Kidney capillary endothelial cell (primary cell): ENCODE measurements at places on chromosomes 3 and 15.

- no peak for DNase-seq
Observed at GRCh38 chr3:111846039-111846438, 13.0 kb upstream of the PHLDB2 start.

DNA sequence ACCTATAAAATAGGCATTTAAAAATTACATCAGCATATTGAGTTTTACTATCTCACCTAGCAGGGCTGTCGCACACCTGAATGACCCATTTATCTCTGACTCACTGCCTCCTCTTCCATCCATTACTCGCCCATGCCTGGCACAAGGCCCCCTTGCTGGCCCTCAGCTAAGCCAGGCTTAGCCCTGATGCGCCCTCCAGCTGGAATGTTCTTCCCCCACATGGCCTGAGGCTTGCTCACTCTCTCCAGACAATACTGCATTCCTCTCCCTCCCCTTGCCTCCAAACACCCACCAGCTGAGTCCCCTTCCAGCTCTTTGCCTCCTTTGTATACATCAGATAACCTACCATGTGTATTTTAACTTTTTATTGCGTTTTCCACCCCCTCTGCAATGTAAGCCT lies 7.2 kb downstream of the SH3BP5 start:
- DNase-seq: peak; percentile 51

GRCh38 chr15:95659656-95660055 lies 670.8 kb upstream of the NR2F2 start:
- DNase-seq: no peak

DNA sequence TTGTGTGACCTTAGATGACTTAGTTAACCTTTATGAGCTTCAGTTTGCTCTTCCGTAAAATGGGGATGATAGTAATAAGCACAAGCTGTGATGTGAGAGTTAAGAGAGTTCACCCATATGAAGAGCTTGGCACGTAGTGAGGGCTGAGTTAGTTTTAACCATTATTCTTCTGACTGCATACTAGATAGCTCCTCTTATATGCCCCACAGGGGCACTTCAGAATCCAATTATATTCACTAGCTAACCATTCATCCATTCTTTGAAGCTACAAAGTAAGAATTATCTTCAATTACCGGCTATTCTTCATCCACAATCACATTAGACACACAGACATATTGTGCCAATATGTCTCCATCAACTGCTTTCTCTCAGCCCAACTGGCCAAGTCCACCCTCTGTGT lies 159.0 kb upstream of the STT3B start:
- no peak for DNase-seq

DNA sequence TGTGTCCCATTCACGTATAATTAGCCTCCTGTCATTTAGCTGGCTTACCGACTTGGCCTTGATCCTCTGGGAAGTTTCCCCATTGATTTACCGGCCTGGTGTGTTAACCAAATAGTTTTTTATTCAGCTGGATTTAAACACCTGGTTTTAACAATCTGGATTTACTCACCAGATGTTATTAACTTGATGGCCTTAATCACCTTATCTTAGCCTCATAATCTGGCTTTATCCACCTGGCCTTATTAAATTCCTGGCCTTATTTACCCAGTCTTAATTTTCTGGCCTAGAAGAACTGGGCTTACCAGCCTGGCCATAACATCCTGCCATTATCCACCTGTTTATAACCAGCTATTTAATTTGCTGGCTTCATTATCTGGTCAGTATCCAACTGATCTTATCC lies 89.9 kb downstream of the IL12A start:
- no peak for DNase-seq

DNA sequence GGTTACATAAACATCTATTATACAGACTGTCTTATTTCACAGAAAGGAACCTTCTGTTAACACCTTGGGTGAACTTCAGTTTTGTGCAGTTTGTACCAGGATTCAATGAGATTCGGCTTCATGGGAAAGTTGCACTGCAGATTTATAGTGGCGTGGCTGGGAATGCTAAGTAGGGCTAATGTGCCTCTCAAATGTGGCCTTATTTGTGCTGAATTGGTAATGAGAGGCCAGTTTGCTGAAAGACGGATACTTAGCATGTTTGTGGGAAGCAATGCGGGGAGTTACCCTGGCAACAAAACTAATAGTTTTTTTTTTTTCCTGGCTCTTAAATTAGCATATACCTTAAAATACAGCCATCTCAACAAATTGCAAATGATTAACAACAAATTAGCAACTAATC lies 28.6 kb upstream of the CEMIP start:
- DNase-seq: no peak

GRCh38 chr3:40185029-40185695 lies 124.3 kb upstream of the EIF1B start:
- DNase-seq: no peak

DNA sequence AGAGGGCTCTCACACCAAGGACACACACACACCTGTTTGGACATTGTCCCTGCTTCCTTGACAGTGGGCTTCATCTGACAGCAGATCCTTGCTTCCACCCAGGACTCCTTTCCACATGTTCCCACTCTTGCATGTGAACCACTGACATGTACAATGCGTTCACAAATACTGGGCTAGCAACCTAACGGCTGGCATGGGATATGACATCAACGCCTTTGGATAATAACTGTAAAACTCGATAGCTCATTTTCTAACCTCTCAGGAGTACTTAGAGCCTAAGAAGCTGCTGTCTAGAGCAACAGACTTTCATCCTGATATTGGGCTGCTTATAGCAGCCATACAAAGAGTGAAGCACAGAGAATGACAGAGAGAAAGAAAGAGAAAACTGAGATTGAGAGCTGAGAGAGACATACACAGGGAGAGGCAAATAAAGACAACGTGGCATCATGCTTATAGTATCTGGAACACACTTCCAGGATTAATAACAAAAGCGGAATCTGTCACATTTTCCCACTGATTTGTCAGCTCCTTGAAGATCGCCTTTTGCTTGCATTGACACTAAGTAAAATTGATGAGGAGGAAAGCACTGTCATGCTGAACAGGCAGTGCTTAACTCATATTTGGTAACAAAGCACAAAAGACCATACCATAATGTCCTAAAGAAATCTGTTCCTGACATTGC lies 1.7 kb downstream of the GUCA1C start:
- no peak for DNase-seq
